ENCODE measurements at places on chromosomes 12 and 14.

DNA sequence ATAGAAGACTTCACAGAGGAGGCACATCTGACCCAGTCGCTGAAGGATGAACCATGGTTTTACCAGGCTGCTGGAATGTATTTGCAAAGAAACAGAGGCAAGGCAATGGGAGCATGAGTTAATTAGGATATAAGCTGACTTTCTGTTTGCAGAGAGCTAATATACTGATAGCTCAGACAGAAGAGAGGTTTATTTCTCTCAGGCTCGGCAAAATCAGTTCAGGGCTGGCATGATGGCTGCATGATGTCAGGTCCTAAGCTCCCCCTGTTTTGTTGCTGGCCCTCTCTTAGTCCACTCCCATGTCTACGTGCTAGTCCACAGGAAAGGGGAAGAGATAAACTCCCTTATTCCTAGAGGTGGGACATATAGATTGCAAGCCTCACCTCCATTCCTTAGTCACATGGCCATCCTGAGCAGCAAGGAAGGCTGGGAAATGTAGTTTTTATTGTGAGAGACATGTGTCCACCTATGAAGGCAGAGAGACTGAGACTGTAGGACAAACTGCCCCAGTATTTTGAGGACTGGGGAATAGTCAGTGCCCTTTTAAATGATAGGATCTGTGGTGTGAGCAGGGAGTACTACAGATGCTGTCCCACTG is 224.5 kb downstream of the VRK1 start:
- peak; percentile 4 for DNase-seq

GRCh38 chr14:84646786-84647500 is 883.0 kb upstream of the FLRT2 start:
- DNase-seq, result peak; percentile 10

DNA sequence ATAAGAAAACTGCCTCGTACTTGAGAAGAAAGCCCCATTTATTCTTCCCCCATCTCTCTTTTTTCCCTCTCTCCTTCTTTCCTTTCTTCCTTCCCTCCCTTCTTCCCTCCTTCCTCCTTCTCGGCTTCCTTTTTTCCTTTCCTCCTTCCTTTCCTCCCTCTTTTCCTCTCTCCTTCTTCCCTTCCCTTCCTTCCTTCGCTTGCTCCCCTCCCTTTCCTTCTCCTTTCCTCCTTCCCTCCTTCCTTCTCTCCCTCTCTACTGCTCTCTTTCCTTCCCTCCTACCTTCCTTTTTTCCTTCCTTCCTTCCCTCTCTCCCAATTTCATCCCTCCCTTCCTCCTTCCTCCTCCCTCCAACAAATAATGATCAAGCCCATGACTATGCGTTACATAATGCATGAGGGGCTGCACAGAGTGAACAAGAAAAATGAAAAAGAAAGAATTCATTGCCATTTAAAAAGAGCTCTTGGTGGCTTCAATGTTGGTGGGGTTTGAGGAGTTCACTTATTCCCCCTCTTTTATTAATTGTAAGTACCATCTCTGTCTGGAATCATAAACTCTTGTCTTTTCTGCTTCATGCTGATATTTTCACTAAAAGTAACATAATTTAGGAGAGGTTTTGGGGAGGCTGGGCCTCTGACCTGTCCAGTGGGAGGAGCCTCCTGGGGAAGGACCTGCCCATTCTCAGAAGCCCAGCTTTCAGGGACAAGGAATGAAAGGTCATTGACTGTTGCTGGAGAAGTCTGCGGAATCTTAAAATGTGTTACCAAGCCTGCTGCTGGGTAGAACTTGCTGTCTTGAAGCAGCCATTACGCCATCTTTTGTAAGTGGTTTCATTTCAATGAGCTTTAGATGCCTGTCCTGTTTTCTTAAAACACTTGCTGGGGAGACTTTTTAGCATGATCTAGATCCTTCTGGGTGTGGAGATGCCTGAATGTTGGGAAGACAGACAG is 144.3 kb downstream of the CHST11 start:
- DNase-seq, result no peak

DNA sequence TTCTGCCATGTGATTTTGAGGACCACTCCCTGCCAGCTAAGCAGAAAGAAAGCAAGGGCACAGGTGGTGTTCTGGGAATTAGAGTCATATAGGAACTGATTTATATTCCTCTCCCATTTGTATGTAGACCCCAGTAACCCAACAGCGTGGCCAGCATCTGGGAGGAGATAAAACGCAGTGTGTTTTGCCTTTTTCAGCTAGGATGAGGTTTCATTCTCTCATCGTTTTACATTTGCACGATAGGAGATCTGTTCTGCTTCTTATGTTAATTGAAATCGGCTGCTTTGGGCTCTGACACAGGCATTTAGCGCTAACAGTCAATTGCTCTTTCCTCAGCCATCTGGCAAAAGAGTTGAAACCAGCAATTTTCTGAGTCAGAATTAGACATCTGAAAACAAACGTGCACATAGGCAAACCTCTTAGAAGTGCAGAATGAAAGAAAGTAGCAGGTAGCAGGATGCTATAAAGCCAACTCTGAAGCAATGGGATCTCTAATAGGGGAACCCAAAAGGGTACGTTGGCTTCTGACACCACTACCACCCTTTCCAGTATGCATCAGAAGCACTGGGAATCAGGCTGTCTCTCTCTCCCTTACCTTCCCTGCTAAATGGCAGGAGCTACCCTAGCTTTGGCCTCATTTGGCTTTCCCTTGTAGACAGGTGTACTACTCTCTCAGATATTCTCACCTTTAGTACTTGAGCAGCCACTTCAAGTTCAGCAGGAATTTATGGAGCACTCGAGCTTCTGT is 219.1 kb downstream of the PHLDA1 start:
- peak; percentile 62 for DNase-seq

GRCh38 chr12:63787306-63787705 is 7.6 kb downstream of the RXYLT1 start:
- DNase-seq, result peak; percentile 46

DNA sequence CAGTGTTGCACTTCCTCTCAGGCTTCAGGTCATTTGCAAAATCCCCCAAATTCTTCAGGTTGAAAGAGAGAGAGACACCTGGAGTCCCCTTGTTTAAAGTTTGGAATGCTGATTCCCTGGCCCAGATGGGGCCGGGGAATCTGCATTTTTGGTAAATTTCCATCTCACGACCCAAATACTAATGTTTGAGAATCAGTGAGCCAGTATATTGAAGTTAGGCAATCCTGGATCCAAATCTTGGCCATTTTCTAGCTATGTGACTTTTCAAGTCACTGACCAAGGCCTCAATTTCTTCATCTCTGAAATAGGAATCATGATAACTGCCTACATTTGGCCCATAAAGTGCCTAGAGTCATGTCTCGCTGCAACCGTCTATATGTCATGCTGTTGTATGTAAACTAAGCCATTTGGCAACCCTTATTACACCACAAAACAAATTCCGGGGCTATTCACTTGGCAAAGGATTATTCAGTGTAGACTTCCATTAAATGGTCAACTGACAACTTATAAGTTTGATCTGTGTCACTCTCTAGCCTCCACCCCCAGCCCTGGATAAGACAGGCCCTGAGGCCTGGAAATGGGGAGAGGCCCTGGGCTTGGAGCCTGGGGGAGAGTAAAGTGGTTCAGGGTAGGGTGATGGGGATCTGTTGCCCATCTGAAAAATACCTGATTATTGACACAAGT is 3.7 kb upstream of the ZFP36L1 start:
- DNase-seq, result no peak

DNA sequence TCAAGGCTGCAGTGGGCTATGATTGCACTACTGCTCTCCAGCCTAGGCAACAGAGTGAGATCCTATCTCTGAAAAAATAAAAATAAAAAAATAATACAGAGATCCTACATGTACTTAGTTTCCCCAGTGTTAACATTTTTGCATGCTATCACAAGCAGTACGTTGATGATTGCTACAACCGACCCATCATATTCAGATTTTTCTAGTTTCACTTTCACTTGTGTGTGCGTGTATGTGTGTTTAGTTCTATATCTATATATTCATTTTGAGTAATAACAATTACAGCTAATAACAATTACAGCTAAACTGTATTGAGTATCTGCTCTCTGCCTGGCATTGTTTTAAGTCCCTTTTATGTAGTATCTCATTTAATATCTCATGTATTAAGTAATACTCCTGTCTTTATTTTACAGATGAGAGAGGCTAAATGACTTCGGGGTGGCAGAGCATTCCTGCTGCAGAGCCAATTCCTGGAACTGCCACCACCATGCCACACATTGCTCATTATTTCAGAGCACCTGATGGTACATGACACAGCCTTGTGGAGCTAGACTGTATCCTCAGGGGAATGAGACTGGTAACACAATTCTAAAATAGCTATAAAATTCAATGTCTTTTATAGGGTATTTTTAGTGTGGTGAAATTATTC is 153.1 kb downstream of the BCAT1 start:
- peak; percentile 20 for DNase-seq

GRCh38 chr14:76101391-76102379 is 50.0 kb upstream of the GPATCH2L start:
- no peak for DNase-seq

DNA sequence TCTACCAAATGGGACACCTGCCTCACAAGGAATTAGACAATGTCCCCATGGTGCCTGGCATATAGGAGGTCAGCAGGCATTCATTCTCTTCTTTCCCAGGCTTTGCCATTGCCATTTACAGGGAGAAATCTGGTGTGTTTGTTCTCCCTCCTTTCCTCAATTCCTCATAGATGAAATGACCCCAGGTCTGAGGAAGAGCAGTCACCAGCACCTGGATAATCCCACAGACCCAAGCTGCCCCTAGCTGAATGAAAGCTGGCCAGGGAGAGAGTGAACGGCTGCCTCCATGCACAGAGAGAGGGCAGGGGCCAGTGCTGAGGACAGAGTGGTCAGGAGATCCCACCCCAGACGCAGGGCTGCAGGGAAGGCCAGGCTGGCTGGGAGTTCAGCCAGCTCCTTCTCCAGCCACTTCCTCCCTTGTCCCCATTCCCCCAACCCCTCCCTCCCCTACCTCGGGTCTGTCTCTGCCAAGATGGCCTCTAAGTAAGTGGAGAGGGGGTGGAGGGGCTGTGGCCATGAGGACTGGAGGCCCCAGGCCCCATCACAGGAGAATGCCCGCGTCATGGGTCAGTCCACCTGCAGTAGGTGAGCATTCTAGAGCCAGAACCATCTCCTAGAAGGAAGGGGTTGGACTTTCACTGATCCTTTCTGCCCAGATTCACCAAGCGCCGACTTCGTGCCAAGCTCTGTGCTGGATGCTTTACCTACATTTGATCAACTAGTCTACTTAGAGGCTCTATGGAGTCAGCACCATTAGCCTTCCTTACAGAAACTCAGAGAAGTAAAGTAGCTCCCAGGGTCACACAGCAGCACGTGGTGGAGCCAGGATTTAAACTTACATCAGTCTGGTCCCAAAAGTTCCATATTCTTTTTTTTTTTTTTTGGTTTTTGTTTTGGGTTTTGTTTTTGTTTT is 2.0 kb upstream of the KRT4 start:
- no peak for DNase-seq

- DNase-seq, result no peak
These were observed 208.3 kb downstream of the NAV3 start for GRCh38 chr12:78038986-78039385.

- no peak for DNase-seq
These were observed 49.7 kb downstream of the KIF21A start for GRCh38 chr12:39393179-39393578.

GRCh38 chr12:115322275-115322674 is 638.3 kb upstream of the TBX3 start:
- peak; percentile 61 for DNase-seq

DNA sequence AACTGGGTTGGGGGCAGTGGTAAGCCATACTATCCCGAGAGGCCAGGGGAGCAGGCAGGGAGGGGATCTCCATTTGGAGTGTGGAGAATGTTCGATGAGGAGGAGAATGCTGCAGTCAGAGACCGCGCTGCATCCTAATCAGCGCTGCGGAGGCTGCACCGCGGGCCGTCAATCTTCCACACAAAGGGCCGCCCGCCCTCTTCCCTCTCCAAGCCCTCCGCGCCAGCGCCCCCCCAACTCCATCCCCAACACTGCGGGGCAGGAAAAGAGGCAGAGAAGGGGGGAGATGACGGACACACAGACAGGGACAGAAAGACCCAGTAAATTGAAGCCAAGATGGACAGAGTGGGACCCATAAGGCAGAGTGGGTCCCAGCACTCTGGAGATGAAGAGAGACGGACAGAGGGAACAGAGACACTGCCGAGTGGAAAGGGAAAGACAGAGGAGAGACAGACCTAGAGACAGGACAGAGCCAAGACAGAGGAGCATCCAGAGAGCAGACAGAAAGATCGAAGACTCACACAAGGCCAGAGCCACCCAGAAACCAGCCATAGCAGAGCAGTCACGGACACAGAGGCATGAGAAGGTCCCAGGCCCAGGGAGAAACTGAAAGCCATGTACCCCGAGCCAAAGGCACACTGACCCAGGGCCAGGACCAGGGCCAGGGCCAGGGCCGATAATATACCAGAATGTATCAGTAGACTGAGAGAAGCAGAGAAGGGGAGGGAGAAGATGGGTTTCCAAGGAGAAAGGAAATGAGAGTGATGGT is 3.5 kb downstream of the CISTR start:
- no peak for DNase-seq

DNA sequence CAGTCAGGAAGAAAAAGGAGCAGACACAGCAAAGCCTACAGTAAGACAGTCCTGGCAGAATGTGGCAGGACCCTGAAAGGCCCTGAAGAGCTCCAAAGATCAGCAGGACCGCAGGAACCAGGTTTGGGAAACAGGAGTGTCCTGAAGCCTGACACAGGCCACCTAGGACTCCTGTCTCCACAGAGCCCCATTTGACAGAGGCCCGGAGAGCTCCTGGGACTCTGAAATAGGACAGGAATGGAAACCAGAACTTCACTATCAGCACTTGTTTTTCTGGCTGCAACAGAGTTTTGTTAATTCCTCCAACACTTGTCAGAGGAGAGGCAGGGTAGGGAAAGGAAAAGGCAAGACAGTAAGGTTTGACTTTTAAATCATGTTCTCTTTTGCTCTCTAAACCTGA is 12.9 kb downstream of the STXBP6 start:
- DNase-seq, result no peak

GRCh38 chr14:89294060-89294459 is 123.0 kb downstream of the FOXN3 start:
- no peak for DNase-seq

DNA sequence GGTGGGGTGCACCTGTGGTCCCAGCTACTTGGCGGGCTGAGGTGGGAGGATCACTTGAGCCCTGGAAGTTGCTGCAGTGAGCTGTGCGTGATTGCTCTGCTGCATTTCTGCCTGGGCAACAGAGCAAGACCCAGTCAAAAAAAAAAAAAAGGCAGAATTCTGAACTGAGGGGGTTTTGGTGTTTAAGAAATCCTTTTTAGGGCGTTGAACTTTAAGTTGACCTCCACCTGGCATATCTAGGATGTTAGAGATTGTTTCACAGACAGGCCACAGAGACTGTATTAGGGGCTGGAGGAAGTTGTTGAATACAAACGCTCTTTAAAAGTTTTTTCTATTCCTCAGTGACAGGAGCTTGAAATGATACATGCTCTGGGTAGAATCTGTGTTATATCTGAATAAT is 60.5 kb downstream of the FBXW8 start:
- no peak for DNase-seq

- peak; percentile 55 for DNase-seq
These were observed 302.0 kb upstream of the SYT1 start for GRCh38 chr12:78562368-78563205.

GRCh38 chr12:22702690-22703089 is 77.7 kb downstream of the ETNK1 start:
- DNase-seq, result no peak

Measured in ELR (cell line).